ENCODE measurements at places on chromosomes 3 and 15. TPM values are rescaled to one million over a fixed set of nuclear protein-coding genes. Genes with fewer than 3 reads are reported as not detected.

GRCh38 chr3:94049267-94049666 lies 13.4 kb downstream of the DHFR2 start:
- no peak for DNase-seq

CTXND1 gene
- not detected for total RNA-seq

DNA sequence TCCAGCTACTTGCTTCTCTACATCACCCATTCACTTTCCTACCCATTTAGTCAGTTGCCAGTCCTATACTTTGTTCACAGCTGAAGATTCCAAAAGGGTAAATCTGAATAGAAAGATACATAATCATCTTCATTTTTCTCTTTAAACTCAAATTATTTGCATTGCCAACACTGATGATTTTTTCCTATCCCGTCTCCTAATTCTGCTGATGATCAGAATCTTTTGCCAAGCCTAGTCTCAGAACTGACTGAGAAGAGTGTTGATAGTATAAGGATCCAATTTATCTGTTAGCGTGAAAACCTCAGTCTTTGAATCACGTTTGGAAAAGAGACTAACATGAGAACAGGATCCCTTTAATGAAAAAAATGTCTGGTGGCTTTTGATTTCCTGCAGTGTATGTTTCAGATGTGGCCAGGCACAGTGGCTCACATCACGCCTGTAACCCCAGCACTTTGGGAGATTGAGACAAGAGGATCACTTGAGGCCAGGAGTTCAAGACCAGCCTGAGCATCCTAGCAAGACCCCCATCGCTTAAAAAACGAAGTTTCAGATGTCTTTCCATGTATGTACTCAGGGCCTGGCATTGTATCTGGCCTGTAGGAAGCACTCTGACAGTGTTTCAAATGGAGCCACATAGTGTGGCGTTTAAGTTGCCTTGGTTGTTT lies 169.4 kb downstream of the KLHL25 start:
- DNase-seq, result no peak

DNA sequence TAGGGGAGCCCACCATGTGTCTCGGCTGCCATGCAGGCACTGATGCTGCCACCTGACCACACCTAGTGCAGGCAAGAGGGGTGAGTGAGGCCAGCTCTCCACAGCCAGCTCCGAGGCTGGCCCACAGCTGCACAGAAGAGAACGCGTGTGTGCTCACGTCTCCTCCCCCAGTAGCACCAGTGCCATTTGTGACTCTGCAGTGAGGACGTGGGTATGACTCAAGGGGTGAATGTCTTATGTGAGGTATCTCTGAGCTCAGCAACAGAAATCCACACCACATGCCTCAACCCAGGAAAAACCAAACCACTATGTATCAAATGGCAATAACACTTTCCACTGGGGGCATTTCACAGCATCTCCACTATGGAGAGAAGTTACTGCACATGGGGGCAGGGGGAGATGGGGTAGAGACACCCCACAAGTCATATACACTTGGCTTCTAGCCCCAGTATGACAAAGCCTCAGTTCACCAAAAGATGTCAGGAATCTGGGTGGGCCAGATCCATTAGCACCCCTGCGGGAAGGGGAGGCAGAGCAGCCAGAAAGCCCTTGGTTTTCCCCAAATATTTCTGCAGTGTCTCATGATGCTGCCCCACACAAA lies 87.6 kb downstream of the LRIG1 start:
- DNase-seq, result no peak

- no peak for DNase-seq
Observed at GRCh38 chr3:151430821-151431484, 29.9 kb downstream of the IGSF10 start.

- DNase-seq, result no peak
Observed at GRCh38 chr3:19547665-19548464, 386.2 kb downstream of the EFHB start.

- no peak for DNase-seq
Observed at GRCh38 chr15:96187341-96188305, 142.9 kb upstream of the NR2F2 start.

GRCh38 chr15:29736744-29737020 lies 85.6 kb downstream of the TJP1 start:
- DNase-seq, result peak; percentile 63

DNA sequence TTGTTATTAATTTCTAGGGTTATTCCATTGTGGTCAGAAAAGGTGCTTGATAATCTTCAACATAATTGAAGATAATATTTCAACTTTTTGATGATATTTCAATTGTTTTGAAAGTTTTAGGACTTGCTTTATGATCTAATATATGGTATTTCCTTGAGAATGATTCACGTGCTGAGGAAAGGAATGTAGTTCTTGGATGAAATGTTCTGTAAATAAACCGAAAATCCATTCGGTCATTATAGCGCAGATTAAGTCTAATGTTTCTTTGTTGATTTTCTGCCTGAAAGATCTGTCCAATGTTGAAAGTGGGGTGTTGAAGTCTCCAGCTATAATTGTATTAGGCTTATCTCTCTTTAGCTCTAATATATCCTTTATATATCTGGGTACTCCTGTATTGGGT lies 617.5 kb upstream of the NECTIN3 start:
- DNase-seq, result peak; percentile 14

DNA sequence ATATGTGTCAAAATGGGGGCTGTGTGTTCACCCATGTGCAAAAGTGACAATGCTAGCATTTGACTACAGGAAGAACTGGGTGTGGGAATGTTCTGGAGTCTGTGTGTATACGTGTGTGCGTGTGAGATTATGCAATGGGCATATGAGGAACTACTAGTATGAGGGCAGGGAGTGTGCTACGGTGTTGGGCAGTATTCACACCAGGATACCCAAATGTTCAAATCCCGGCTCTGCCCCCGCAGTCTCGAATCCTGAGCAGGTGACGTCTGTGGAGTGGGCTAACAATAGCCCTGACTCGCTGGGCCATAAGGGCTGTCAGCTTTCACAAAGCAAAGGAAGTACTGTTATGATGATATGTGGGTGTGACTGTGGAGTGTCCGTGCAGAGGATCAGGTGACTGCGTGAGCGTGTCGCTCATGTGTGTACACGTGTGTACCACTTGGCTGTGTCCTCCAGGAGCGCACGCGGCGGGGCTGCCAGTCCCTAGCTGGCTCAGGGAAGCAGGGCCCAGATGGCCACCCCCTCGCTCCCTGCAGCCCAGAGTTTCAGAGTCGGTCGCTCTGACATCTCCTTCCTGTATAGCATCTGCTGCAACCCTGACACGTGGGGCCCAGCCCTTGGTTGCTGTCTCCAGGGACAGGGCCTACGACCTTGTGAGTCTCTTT lies 27.2 kb downstream of the IQSEC1 start:
- DNase-seq, result no peak

DNA sequence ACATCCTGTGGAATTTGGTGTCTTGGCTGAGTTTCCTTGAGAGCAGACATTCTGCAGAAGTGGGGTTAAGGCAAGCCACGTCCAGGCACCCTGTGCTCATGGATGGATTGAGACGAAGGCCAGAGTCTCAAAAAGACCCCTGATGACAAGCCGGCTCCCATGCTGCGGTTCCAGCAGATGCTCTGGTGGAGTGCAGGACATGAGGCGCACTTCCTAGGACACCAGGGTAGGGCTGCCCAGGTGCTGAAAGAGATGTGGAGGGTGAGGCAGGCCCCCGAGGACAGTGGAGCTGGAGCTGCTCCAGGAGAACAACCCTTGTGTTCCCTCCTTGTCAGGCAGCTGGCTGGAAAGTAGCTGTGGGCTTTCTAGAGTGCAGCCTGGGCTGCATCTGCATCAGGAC lies 81.0 kb downstream of the ASB7 start:
- no peak for DNase-seq

MST1R gene
- 1.5 TPM for total RNA-seq

- DNase-seq, result peak; percentile 96
Observed at GRCh38 chr3:171860830-171861535, 17.8 kb downstream of the TMEM212 start.

SPATA12 gene
- total RNA-seq, result 0.14 TPM

CELF6 gene
- not detected for total RNA-seq

- no peak for DNase-seq
Observed at GRCh38 chr3:178195824-178196223, 340.4 kb upstream of the KCNMB2 start.

DNA sequence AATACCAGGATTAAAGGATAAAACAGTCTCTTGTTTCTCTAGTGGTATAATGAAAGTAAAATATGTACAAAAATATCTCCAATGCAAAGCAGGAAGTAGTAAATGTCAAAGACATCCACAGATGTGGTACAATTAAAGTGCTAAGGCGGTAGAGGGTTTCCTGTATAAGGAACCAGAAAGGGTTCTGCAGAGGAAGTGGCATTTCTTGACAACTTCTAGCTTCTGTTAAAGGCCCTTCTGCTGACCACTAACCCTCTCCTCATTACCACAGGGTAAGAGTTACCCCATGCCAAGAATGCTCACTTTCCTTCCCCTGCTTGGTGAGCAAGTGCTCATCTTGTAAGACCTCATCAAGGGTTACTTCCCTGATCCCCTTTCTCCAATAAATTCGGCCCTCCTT lies 883.6 kb upstream of the NR2F2 start:
- DNase-seq, result peak; percentile 48

DUOXA2 gene
- not detected for total RNA-seq

Measured in endothelial cell of umbilical vein (primary cell).